ENCODE measurements at places on chromosomes 3 and 15.

- peak; percentile 5 for DNase-seq
These were observed 54.4 kb downstream of the LRRK1 start for GRCh38 chr15:100973351-100974111.

- DNase-seq, result peak; percentile 70
These were observed 627 bp downstream of the DUSP7 start for GRCh38 chr3:52055537-52056351.

- no peak for DNase-seq
These were observed 12.5 kb downstream of the PML start for GRCh38 chr15:74006774-74007639.

DNA sequence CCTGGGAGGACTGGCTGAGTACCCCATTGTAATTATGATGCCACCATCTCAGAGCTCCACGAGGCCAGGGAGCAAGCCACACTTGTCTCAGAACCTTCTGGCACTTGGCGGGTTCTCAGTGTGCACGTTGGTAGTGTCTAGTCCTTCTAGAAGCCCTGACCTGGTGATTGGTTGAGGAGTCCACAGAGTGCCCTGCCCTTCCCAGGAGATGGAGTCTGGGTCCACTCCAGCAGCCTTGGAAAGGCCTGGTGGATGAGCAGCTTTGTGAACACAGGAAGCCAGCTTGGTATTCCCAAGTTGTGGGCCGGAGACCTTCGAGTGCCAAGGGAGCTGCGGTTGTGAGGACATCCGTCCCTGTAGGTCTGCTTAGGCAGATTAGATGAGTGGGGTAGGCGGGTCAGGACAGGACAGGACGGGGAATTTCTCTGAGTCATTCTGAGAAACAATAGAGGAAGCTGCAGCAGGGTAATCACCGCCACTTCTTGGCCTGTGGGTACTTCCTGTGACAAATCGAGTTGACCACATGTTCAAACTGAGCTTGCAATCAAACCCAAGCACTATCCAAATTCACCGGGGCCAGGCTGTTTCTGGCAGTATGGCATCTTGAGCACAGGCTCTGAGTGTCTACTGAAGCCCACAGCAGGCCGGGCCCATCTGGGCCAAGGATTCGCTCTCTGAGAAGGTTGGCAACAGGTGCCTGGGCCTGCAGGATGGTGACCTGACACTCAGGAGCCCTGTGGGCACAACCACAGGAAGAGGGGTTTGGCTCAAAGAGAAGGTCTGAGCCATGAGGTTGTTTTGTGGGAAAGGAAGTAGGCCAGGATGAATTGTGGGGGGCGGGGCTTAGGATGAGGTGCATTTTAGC is 71.5 kb upstream of the PLXNA1 start:
- peak; percentile 76 for DNase-seq

GRCh38 chr15:97745481-97746071 is 214.9 kb upstream of the ARRDC4 start:
- DNase-seq, result peak; percentile 36

GRCh38 chr3:188531210-188531609 is 377.3 kb downstream of the LPP start:
- no peak for DNase-seq

All from activated T-cell treated with anti-CD3 and anti-CD28 coated beads, Interleukin-2, amount 50 U/mL, for 72 hours (primary cell).